ENCODE measurements at places on chromosomes 6 and 20. TPM values are rescaled to one million over a fixed set of nuclear protein-coding genes. Genes with fewer than 3 reads are reported as not detected.

The GNAS-AS1 gene
- not detected for total RNA-seq

The DUSP15 gene
- total RNA-seq = 2.4 TPM

The NRM gene
- 9.0 TPM for total RNA-seq

The RALGAPA2 gene
- 51.9 TPM for total RNA-seq

The CBLN4 gene
- not detected for total RNA-seq

The ULBP3 gene
- total RNA-seq = 0.78 TPM

The GNAS gene
- total RNA-seq = 389 TPM

The LCA5 gene
- total RNA-seq = 1.3 TPM

The TPBG gene
- 24.4 TPM for total RNA-seq

The TRERF1 gene
- 17.3 TPM for total RNA-seq

The FAM83C gene
- 68.8 TPM for total RNA-seq

The CCN5 gene
- 40.1 TPM for total RNA-seq

The MPC1 gene
- total RNA-seq = 31.9 TPM

The EPPIN gene
- total RNA-seq = not detected

The ABHD16A gene
- total RNA-seq = 54.9 TPM
